ENCODE measurements at places on chromosomes 5 and 9.

DNA sequence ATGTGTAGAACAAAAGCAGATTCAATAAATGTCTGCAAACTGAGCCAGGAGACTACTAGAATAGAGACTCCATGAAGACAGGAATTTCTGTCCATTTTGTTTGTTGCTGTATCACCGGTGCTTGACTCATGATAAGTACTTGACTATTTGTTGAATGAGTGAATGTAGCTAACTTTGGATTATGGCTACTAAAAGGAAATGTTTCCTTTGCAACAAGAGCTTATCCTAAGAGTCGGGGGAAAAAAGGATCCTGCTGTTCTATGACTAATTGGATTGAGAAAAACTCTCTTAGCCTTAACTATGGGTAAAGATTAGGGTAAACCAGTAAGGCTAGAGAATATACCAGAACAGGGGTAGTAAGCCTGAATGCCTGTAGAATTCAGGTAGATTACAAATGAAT, 3.5 kb downstream of the PAIP1 start:
- no peak for DNase-seq

DNA sequence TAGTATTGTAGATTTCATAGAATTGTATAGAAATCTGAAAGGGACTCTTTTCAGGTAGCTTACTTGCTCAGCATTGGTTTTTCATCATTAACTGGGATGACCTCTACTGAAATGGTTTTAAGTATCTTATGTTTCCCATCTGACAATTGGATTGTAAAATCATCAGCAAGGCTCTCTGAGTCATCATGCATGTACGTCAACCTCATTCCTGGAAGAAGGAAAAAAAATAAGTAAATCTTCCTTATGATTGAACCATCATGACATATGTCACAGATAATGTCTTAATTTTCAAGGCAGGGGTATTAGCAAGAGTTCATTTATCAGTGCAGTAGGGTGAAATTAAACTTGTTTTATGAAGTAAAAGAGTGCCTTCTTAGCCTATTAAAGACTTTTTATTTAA, 74.9 kb upstream of the CER1 start:
- DNase-seq = no peak

DNA sequence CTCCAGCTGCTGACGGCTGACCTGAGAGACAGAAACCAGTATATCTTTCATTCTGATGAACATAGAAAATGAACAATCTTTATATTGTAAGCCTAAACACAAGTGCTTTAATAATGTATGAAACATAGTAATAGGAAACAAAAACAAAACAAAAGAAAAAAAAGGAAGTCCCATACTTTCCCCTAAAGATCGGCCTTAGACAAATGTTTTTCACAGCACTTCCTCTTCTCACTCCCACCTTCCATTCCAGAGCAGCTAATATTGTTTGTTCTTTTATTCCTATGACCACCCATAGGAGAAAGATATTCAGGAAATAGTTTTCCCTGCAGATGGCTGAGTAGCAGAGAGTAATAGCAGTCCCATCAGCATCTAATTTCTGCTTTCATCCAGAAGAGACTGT, 194.4 kb upstream of the SLC27A6 start:
- no peak for DNase-seq

GRCh38 chr5:141834331-141834730, 43.9 kb downstream of the PCDH1 start:
- DNase-seq = no peak

Measured in trophoblast cell (in vitro differentiated cells and primary cell).